ENCODE measurements at places on chromosomes 4 and X. TPM values are rescaled to one million over a fixed set of nuclear protein-coding genes. Genes with fewer than 3 reads are reported as not detected.

DNA sequence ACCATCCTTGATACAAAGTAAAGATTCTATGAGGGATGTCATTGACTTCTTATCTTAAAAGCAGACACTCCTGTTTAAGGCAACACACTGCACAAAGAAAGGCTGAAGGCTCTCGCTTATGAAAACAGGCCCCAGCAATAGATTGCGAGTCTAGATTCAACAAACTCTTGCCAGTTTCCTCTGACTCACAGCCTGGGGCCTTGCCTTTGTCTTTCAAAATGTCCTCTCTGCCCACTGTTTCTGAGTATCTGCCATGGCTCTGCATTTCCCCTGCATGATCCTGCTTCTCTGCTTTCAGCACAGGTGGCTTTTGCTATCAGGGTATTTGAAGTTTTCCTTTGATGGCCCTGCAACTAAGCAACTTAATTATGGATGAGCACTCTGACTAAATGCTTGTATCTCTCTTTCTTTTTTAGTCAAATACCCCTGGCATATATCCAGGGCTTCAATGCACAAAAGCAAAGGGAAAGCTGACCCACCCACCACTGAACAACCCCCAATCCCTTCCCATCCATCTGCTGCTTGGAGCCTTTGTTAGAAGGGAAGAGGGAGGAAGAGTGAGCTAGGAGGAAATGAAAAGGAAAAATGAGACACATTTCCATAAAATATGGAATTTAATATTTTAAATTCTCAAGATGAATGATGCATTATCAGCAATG, 32.2 kb downstream of the NDP start:
- no peaks in the 10 kb centered on the region for H3K27me3 ChIP-seq
- DNase-seq: no peak
- H3K4me1 ChIP-seq: peaks cover 20% of the 10 kb centered on the region
- no peaks in the 10 kb centered on the region for H3K36me3 ChIP-seq

DNA sequence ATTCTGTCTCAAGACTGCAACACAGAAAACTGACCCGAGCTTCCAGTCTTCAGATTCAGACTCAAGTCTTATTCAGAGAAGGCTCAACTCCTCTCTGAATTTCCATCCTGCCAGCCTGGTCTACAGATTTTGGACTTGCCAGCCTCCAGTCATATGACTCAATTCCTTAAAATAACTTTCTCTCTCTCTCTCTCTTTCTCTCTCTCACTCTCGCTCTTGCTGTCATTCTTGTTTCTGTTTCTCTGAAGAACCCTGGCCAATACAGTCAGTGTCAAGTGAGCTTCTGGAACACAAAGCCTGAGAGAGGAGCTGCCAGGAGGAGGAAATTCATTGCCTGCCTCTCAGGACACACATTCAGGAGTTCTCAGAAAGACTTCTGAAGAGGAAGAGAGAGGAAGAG, 154.9 kb downstream of the PARM1 start:
- no peak overlapping the region for H3K27ac ChIP-seq
- no peaks in the 10 kb centered on the region for H3K36me3 ChIP-seq
- DNase-seq: no peak
- peaks cover 6% of the 10 kb centered on the region for H3K4me1 ChIP-seq
- no peak overlapping the region for H3K4me3 ChIP-seq
- H3K27me3 ChIP-seq: peaks cover 5% of the 10 kb centered on the region

DNA sequence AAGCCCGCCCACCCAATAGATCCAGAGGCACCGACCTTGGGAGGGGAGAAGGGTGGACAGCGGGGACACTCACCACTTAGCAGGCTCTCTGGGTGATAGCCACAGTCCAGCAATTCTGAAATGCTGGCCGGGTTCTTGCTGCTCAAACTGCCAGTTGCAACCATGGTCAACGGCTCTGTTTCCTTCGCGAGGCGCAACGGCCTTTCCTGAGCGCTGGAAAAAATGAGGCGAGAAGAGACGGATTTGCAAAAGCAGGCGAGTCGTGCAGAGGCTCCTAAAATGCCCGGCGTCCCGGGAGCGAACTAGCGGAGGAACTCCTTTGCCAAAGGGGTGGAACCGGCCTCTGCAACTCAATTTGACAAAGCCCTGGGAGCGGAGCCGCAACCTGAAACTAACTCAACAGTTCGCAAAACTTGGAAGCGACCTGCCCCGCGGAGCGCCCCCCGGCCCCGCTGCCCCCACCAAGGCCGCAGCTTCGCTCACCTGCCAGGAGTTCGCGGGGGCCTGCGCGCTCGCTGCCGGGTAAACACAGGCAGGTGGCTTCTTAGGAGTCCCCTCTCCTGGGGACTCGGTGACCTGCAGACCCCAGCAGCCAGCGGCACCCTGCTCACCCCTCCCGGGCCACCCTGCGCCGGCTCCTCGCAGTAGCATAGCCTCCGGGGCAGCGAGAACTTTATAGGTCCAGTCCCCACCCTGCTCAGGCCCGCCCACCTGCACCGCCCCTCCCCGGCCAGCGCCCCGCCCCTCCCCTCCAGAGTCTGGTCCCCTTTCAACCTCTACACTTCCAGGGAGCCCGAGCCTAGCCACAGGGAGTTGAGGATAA, at the start of gene DDIT4L:
TSS of gene DDIT4L (minus strand) at position 649 of the 823 bp plus-strand sequence. CDS start at position 164, 485 bp downstream.
- H3K36me3 ChIP-seq: peaks cover 5% of the 10 kb centered on the region
- H3K4me3 ChIP-seq: peak within 1 kb of the TSS; percentile 89
- peak; percentile 68 for DNase-seq
- peaks cover 42% of the 10 kb centered on the region for H3K27me3 ChIP-seq
- H3K27ac ChIP-seq: peak within 1 kb of the TSS; percentile 27

The MAGEA4 gene
- 11.4 TPM for total RNA-seq

- DNase-seq: no peak
- no peaks in the 10 kb centered on the region for H3K27me3 ChIP-seq
- no peak overlapping the region for H3K27ac ChIP-seq
- no peaks in the 10 kb centered on the region for H3K36me3 ChIP-seq
Measured at GRCh38 chr4:59960143-59960542, 1240.0 kb upstream of the ADGRL3 start.

- H3K27ac ChIP-seq: no peak overlapping the region
- no peaks in the 10 kb centered on the region for H3K27me3 ChIP-seq
- peaks cover 10% of the 10 kb centered on the region for H3K4me1 ChIP-seq
- H3K36me3 ChIP-seq: no peaks in the 10 kb centered on the region
- H3K4me3 ChIP-seq: no peak overlapping the region
Measured at GRCh38 chr4:149026696-149027095, 584.5 kb upstream of the NR3C2 start.

The GPR78 gene
- 2.7 TPM for total RNA-seq

The C1GALT1C1 gene
- 17.0 TPM for total RNA-seq

DNA sequence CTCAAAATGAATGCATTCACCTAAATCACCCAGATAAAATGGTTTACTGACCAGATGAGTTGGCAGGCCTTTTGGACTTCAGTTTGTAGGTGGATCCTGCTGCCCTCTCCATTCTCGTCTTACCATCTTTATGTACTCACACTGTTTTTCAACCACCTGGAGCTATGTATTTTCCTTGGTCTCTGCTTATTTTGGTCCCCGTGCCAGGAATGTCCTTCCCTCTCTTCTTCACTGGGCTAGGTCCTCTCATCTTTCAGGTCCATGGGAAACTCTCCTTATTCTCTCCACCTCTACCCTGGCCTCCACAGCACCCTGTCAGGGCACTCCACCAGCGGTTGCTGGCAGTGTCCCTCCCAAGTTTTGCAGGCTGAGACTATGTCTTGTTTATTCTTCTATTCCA, 2.6 kb downstream of the GPRIN3 start:
- no peak for DNase-seq
- peaks cover 28% of the 10 kb centered on the region for H3K4me1 ChIP-seq
- H3K27me3 ChIP-seq: peaks cover 25% of the 10 kb centered on the region
- H3K36me3 ChIP-seq: no peaks in the 10 kb centered on the region

- peaks cover 22% of the 10 kb centered on the region for H3K4me1 ChIP-seq
- no peaks in the 10 kb centered on the region for H3K36me3 ChIP-seq
- no peak overlapping the region for H3K27ac ChIP-seq
- DNase-seq: no peak
- H3K4me3 ChIP-seq: peak overlapping the region; percentile 100
Measured at GRCh38 chr4:145939856-145940255, 1.2 kb upstream of the ZNF827 start.

The PPP1R2C gene
- not detected for total RNA-seq

The MAOA gene
- total RNA-seq: 7.6 TPM

DNA sequence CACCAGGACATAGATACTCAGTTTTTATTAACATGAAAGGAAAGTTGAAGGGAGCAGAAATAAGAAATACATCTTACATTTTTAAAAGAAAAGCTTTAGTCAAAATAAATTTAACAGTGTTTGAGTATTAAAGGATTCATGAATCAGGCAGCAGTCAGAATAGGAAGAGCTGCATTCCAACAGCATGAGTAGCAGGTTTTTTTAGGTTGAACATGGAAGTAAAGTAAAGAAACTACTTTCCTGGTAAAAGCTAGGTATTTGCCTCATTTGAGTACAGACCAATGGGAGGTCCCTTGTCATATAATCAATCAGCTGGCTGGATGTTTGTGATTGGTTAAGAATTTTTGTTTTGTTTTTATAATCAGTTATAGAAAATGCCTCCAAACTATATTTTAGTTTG, 645.9 kb upstream of the INTU start:
- H3K36me3 ChIP-seq: peaks cover 5% of the 10 kb centered on the region
- H3K27ac ChIP-seq: no peak overlapping the region
- no peaks in the 10 kb centered on the region for H3K27me3 ChIP-seq

The HEPH gene
- total RNA-seq: 31.7 TPM

DNA sequence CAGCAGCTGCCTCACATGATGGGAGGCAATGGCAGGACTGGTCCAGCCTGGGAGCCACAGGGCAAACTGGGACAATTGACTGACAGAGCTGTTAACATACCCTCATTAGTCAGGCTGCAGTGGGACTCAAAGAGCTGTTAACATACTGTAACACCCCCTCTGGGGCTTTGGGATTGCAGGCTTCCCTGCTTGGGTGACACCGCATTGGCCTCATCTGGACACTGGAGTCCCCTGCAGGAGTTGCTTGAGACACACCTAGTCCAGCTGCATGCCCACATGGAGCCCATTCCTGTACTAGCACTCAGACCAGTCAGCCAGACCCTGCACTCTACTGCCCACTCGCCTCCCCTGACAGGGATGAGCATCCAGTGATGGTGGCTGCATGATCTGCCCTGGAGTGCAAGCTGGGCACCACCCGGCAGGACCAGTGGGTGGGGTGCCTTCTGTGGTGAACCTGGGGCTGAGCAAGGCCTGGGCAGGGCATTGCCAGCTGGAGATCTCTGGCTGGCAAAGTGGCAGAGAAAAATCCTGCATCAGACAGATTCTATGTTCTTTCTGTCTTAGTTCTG, 138.8 kb downstream of the DTHD1 start:
- no peak overlapping the region for H3K27ac ChIP-seq
- H3K4me1 ChIP-seq: peaks cover 5% of the 10 kb centered on the region
- no peak overlapping the region for H3K4me3 ChIP-seq
- no peaks in the 10 kb centered on the region for H3K36me3 ChIP-seq
- H3K27me3 ChIP-seq: no peaks in the 10 kb centered on the region

- no peak for DNase-seq
- H3K4me3 ChIP-seq: no peak overlapping the region
- no peak overlapping the region for H3K27ac ChIP-seq
- no peaks in the 10 kb centered on the region for H3K4me1 ChIP-seq
Measured at GRCh38 chr4:155339588-155339987, 37.2 kb downstream of the MAP9 start.

- no peak overlapping the region for H3K27ac ChIP-seq
- no peak overlapping the region for H3K4me3 ChIP-seq
- no peaks in the 10 kb centered on the region for H3K36me3 ChIP-seq
- peaks cover 25% of the 10 kb centered on the region for H3K4me1 ChIP-seq
- H3K27me3 ChIP-seq: no peaks in the 10 kb centered on the region
Measured at GRCh38 chr4:158255727-158256324, 45.5 kb downstream of the TMEM144 start.

DNA sequence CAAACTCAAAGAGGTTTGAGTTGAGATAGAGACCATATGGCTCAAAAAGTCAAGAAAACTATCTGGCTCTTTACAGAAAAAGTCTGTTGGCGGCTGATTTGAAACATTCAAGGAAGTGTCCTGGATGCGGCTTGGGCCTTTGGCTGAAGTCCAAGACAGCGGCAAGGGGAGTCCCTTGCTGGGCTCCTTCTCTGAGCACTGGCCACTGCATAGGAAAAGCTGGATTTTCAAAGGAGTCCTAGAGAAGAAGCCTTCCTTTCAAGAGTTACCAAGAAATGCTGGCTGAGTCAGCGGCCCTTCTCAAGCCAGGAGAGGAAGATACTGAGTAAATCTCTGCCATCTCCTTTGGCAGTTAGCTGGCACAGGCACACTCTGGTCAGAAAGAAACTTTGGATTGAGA, 12.1 kb downstream of the APLN start:
- H3K27me3 ChIP-seq: peaks cover 4% of the 10 kb centered on the region
- no peak overlapping the region for H3K27ac ChIP-seq
- no peak overlapping the region for H3K4me3 ChIP-seq
- no peaks in the 10 kb centered on the region for H3K36me3 ChIP-seq
- DNase-seq: no peak

- no peak overlapping the region for H3K4me3 ChIP-seq
- H3K27ac ChIP-seq: peak overlapping the region; percentile 48
- peaks cover 44% of the 10 kb centered on the region for H3K4me1 ChIP-seq
- no peak for DNase-seq
- no peaks in the 10 kb centered on the region for H3K36me3 ChIP-seq
- no peaks in the 10 kb centered on the region for H3K27me3 ChIP-seq
Measured at GRCh38 chr4:140556372-140557085, 12.2 kb downstream of the UCP1 start.

DNA sequence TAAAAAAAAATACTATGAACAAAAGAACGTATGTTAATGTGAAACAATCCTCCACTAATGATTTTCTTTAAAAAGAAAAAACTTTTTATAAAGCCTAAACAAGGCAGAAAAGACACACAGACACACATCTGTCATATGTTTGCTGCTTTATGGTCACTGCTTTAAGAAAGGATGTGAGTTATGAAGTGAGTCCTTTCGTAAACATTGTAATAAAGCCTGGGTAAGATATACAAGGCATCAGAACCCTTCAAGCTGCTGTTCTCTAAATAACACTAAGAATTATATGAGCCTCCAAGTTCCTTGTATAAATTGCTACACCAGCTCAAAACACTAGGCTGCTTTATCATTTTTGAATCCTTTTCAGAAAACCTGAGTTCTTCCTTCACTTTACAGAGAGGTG, 81.6 kb downstream of the FBXO8 start:
- H3K4me1 ChIP-seq: peaks cover 5% of the 10 kb centered on the region
- H3K27me3 ChIP-seq: peaks cover 4% of the 10 kb centered on the region
- no peak overlapping the region for H3K27ac ChIP-seq
- no peak overlapping the region for H3K4me3 ChIP-seq
- no peaks in the 10 kb centered on the region for H3K36me3 ChIP-seq

DNA sequence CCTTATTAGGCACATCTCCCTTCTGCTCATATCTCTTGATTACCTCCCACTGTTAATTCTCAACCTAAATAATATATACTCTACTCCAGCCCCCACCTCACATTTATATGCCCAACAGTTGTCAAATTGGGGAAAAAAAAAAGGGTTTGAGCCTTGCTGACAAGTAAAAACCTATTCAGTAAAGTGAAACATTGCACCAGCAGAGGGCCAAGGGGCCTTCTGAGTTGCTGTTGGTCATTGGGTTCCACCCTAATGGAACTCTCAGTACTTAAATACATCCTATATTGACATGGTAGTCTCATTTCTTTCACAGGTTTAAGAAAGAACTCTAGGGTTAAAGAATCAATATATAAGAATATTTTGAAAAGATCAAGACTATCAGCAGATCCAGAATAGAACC, 362.2 kb downstream of the SMARCA1 start:
- DNase-seq: peak; percentile 12
- H3K4me3 ChIP-seq: no peak overlapping the region
- H3K36me3 ChIP-seq: peaks cover 13% of the 10 kb centered on the region
- H3K4me1 ChIP-seq: no peaks in the 10 kb centered on the region

The RAI2 gene
- total RNA-seq: 0.57 TPM

- no peaks in the 10 kb centered on the region for H3K36me3 ChIP-seq
- DNase-seq: peak; percentile 57
- H3K27me3 ChIP-seq: no peaks in the 10 kb centered on the region
- no peak overlapping the region for H3K27ac ChIP-seq
- H3K4me1 ChIP-seq: no peaks in the 10 kb centered on the region
Measured at GRCh38 chrX:27336466-27337091, 126.6 kb downstream of the PPP4R3C start.
